Pancreas (tissue), 10 donors: ENCODE measurements at places on chromosomes 5 and 9. TPM values are rescaled to one million over a fixed set of nuclear protein-coding genes. Genes with fewer than 3 reads are reported as not detected.

PRRT1B gene
- total RNA-seq = 4.1 TPM

TNFSF15 gene
- 0.19 TPM for total RNA-seq

LPAR1 gene
- total RNA-seq = 9.3 TPM

DNA sequence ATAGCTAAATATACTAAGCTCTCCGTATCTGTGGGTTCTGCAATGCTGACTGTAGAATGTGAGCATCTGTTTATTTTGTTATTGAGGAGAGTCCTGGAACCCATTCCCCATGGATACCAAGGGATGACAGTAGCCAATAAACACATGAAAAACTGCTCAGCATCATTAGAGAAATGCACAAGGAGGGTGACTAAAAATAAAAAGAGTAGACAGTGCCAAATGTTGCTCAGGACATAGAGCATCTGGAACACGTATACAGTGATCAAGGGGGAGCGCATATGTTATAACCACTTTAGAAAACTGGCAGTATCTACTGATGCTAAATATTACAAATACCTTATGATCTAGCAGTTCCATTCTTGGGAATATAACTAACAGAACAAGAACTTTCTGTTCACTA is 31.0 kb downstream of the MARCHF6 start:
- DNase-seq = no peak

DNA sequence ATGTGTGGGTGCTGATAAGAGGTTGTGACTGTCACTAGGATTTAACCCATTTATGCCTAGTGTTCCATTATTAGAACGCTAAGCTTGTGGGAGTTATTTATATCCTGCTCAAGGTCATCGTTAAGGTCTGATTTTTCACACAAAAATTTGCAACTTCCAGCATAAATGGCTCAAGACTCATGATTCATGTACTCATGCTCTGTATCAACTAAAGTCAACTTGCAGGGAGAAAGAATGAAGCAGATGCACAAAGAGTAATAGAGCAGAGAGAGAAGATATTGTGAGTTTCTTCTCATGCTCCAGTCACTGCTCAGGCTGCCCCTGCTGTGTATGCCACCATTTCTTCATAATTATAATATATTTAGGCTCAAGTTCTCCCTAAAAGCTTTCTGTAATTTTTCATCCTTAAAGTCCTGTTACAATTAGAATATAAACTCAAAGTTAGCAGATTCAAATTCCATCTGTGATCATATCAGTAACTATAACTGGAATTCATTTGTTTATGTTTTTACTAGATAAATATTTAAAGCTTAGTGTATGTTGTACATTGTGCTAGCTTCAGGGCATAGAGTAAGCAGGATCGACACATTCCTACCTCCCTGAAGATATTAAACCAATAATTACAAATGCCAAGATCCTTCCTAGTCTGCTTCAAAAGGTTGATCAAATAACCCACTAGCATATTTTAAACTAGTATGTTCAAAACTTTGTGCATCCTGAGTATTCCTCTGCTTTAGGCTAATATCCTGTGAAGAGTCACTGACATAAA is 136.7 kb downstream of the NUDT12 start:
- no peak for DNase-seq

- DNase-seq = no peak
Observed at GRCh38 chr5:96408210-96408777, 24.8 kb downstream of the PCSK1 start.

- DNase-seq = no peak
Observed at GRCh38 chr5:28703651-28704260, 1665.4 kb upstream of the CDH9 start.

GRCh38 chr9:77714077-77714549 is 66.0 kb upstream of the GNA14 start:
- DNase-seq = no peak

DNA sequence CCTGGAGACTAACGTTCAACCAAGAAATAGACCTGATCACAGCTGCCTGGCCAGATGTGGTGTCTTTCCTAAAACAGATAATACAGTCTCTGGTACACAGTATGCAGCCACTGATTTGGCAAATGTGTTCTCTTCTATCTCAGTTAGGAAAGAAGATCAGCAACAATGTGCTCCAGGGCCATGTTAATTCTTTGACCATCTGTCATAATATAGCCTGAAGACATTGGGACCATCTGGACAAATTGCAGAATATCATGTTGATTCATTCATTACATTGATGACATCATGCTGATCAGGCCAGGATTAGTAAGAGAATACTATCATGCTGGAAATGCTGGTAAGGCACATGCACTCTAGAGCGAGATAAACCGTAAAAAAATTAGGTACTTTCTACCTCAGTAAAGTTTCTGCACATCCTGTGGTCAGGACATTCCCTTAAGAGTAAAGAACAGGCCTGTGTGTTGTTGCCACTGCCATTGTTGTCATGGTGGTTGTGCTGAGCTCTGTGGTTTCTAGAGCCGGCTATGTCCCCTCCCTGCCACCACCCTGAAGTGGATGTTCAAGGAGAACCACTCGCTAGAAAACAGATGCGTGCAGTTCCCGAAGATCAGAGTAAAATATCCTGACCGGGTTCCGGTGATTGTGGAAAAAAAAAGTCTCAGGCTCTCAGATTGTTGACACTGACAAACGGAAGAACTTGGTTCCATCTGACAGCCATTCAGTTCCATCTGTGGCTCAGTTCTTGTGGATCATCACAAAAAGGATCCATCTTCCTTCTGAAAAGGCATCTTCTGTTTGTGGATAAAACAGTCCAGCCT is 6.4 kb upstream of the JMY start:
- DNase-seq = no peak

- no peak for DNase-seq
Observed at GRCh38 chr5:147892696-147893296, 13.5 kb downstream of the C5orf46 start.

- DNase-seq = no peak
Observed at GRCh38 chr5:96893342-96893741, 17.0 kb downstream of the ERAP2 start.
